Testis (tissue), 5 donors: ENCODE measurements at places on chromosomes 1 and 21. TPM values are rescaled to one million over a fixed set of nuclear protein-coding genes. Genes with fewer than 3 reads are reported as not detected.

- no peaks in the 10 kb centered on the region for H3K36me3 ChIP-seq
- H3K27ac ChIP-seq = no peak overlapping the region
- no peak for DNase-seq
- H3K27me3 ChIP-seq = no peaks in the 10 kb centered on the region
- no peak overlapping the region for H3K4me3 ChIP-seq
- H3K4me1 ChIP-seq = no peaks in the 10 kb centered on the region
These were observed 30.2 kb downstream of the WDR4 start for GRCh38 chr21:42848932-42849758.

DNA sequence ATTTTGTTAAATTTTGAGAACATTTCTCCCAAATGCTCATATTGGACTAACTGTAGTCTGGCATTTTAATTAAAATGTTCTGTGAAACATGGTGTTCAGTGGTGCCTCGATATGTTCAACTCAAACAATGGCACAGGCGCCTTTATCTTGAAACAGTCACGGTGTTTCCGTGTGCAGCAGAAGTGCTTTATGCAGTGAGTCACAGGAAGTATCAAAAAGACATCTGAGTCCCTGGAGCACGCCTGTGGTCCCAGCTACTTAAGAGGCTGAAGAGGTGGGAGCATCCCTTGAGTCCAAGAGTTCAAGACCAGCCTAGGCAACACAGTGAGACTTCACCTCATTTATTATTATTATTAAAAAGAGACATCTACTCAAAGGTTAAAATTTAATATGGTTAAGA, 52.2 kb downstream of the GREM2 start:
- no peaks in the 10 kb centered on the region for H3K27me3 ChIP-seq
- H3K4me3 ChIP-seq = no peak overlapping the region
- H3K4me1 ChIP-seq = no peaks in the 10 kb centered on the region
- DNase-seq = no peak
- no peak overlapping the region for H3K27ac ChIP-seq

DNA sequence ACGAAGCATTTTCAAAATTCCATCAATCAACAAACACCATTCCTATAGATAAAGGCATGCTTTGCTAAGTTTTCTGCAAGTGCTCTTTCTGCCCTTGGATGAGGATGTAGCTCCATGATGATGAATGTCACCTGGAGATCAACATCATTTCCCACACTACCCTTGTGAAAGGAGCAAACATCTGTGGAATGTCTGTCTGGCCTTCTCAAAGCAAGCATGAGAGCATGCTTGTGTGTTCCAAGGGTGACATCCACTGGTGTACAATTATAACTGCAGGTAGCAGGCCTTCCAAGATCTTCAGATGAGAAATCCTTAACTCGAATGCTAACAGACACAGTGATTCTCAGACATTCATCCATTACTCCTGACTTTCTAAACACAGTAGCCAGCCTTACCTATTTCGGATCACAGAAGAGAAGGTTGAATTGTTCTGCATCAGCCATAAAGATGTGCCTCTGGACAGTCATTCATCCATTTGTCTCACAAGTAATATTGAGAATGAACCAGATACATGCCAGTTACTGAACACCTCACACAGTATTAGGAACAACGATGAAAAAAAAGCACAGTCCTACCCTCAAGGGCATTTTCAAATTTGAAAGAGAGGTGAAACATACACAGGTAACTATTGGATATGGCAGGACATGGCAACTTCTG, 162.4 kb downstream of the TPR start:
- DNase-seq = peak; percentile 55
- no peak overlapping the region for H3K27ac ChIP-seq
- H3K4me3 ChIP-seq = no peak overlapping the region
- H3K4me1 ChIP-seq = no peaks in the 10 kb centered on the region
- no peaks in the 10 kb centered on the region for H3K36me3 ChIP-seq

DNA sequence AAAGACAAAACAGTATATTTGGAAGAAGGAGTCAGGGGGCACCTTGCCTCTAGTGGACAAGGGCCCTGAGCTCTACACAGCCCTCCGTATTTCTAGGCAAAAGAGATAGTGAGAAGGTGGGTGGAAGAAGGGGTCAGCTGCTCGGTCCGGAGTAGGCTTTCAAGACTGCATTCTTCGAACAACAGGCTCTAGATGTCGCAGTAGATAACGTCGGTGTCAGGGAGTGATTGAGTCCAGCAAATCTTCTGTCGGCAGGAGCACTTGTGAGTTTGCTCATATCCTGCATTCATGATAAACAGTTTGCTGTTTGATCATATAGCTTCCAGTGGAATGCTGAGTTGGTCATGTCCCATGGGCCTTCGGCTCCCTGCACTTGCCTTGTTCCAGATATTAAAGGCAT, 36.8 kb downstream of the DIPK1A start:
- DNase-seq = no peak
- H3K4me3 ChIP-seq = no peak overlapping the region
- H3K27me3 ChIP-seq = no peaks in the 10 kb centered on the region
- no peak overlapping the region for H3K27ac ChIP-seq
- no peaks in the 10 kb centered on the region for H3K36me3 ChIP-seq

GRCh38 chr1:112396653-112397471, 848 bp downstream of the CTTNBP2NL start:
- DNase-seq = no peak
- peak overlapping the region; percentile 98 for H3K4me3 ChIP-seq
- no peaks in the 10 kb centered on the region for H3K27me3 ChIP-seq
- H3K36me3 ChIP-seq = no peaks in the 10 kb centered on the region
- H3K4me1 ChIP-seq = peaks cover 17% of the 10 kb centered on the region

- H3K4me3 ChIP-seq = no peak overlapping the region
- no peak for DNase-seq
- no peaks in the 10 kb centered on the region for H3K27me3 ChIP-seq
- no peaks in the 10 kb centered on the region for H3K36me3 ChIP-seq
These were observed 144.0 kb downstream of the FMN2 start for GRCh38 chr1:240235521-240236288.

GRCh38 chr1:232912845-232913580, 37.4 kb upstream of the NTPCR start:
- H3K27ac ChIP-seq = no peak overlapping the region
- no peak for DNase-seq
- no peaks in the 10 kb centered on the region for H3K36me3 ChIP-seq
- no peaks in the 10 kb centered on the region for H3K4me1 ChIP-seq
- H3K27me3 ChIP-seq = no peaks in the 10 kb centered on the region

DNA sequence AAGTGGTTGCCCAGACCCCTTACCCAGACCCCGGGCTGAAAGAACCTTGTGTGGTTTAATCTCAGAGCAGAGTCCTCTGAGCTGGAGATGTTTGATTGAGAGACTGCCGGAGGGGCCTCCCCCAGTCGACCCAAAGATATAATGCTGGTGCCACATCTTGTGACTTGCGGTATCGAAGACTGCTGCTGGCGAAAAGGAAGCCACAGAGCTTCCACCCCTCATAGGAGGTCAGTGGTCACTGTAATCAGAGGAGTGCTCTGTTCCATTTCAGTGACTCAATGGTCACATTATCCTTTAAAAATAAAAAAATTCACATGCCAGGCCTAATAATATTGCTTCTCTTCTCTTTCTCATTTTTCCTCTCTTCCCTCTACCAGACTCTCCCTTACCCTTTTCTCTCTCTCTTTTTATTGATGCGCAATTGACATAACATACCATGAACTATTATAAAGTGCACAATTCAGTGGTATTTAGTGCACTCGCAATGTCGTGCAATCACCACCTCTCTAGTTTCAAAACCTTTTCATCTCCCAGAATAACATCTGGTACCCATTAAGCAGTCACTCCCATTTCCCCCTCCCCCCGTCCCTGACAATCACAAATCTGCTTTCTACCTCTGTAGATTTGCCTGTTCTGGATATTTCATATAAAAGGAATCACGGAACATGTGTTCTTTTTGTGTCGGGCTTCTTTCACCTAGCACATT, 52.6 kb upstream of the LYST start:
- H3K27ac ChIP-seq = no peak overlapping the region
- H3K27me3 ChIP-seq = no peaks in the 10 kb centered on the region
- no peaks in the 10 kb centered on the region for H3K36me3 ChIP-seq
- no peaks in the 10 kb centered on the region for H3K4me1 ChIP-seq

GRCh38 chr1:2143814-2144500, 50.6 kb downstream of the FAAP20 start:
- no peak overlapping the region for H3K4me3 ChIP-seq
- H3K36me3 ChIP-seq = no peaks in the 10 kb centered on the region
- no peak overlapping the region for H3K27ac ChIP-seq
- no peak for DNase-seq
- no peaks in the 10 kb centered on the region for H3K27me3 ChIP-seq

DNA sequence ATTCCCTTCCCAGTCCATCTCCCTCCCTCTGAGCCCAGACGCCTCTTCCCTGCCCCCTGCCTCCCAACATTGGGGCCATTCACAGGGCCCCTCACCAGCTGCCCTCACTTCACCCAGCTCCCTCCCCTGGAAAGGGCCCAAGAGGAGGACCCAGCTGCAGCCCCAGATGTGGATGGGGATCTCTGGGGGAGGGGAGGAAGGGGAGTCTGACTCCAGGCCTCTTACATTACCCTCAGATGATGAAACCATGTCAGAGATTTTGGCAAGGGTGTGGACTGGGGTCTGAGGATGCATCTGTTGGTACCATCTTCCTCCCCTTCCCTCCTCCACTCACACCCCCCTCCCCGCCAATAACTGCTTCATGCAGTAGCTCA, 1.1 kb upstream of the KIF21B start:
- H3K27me3 ChIP-seq = no peaks in the 10 kb centered on the region
- peaks cover 11% of the 10 kb centered on the region for H3K4me1 ChIP-seq
- no peak for DNase-seq
- H3K36me3 ChIP-seq = no peaks in the 10 kb centered on the region

GRCh38 chr1:162359523-162360236, 17.0 kb downstream of the SPATA46 start:
- no peaks in the 10 kb centered on the region for H3K27me3 ChIP-seq
- H3K27ac ChIP-seq = no peak overlapping the region
- no peak for DNase-seq
- no peak overlapping the region for H3K4me3 ChIP-seq
- no peaks in the 10 kb centered on the region for H3K4me1 ChIP-seq

- no peaks in the 10 kb centered on the region for H3K36me3 ChIP-seq
- no peak overlapping the region for H3K4me3 ChIP-seq
- H3K27me3 ChIP-seq = no peaks in the 10 kb centered on the region
- no peak for DNase-seq
These were observed 74.0 kb upstream of the DEPDC1 start for GRCh38 chr1:68570871-68571270.

GRCh38 chr21:32312976-32313375, 14.3 kb downstream of the MRAP start:
- DNase-seq = no peak
- no peaks in the 10 kb centered on the region for H3K27me3 ChIP-seq
- H3K4me1 ChIP-seq = no peaks in the 10 kb centered on the region
- H3K36me3 ChIP-seq = no peaks in the 10 kb centered on the region

- no peak overlapping the region for H3K4me3 ChIP-seq
- peak; percentile 8 for DNase-seq
- H3K27me3 ChIP-seq = no peaks in the 10 kb centered on the region
- H3K36me3 ChIP-seq = no peaks in the 10 kb centered on the region
- H3K27ac ChIP-seq = no peak overlapping the region
- peaks cover 14% of the 10 kb centered on the region for H3K4me1 ChIP-seq
These were observed 107.6 kb downstream of the GALNT2 start for GRCh38 chr1:230174471-230175162.

DNA sequence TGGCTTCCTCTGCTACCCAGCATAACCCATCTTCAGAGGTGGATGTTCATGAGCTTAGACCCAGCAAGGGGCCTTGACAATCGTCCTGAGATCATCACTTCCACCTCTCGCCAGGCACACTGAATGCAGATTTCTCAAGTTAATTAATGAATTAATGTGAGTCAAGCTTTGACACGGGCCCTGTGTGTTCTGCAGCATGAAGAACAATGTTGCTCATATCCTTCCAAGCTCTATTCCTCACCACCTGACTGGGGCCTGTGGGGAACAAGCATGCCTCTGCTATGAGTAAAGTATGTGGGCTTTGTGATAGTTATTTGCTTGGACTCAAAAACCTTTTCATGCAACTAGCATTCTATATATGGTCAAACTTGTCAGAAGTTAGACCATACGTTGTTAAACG, 122.0 kb downstream of the SEC16B start:
- H3K27me3 ChIP-seq = no peaks in the 10 kb centered on the region
- H3K4me3 ChIP-seq = no peak overlapping the region
- no peak overlapping the region for H3K27ac ChIP-seq
- no peak for DNase-seq

DNA sequence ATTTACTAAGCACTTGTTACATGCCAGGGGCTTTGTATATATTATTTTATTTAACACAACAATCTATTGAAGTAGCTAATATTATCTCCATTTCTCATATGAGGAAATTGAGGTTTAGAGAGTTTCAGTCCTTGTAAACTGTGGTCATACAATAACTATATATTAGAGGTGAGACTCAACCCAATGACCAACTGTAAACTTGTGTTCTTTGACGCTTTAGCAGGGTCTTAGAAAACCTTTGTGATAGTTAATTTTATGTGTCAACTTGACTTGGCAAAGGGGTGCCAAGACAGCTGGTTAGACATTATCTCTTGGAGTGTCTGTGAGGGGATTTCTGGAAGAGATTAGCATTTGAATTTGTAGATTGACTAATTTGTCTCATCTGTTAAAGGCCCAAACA, 252.4 kb upstream of the B3GALT2 start:
- no peak overlapping the region for H3K27ac ChIP-seq
- no peaks in the 10 kb centered on the region for H3K27me3 ChIP-seq
- DNase-seq = no peak

GRCh38 chr1:46219551-46220520, 16.7 kb downstream of the LURAP1 start:
- H3K27ac ChIP-seq = no peak overlapping the region
- DNase-seq = no peak
- no peaks in the 10 kb centered on the region for H3K36me3 ChIP-seq
- no peak overlapping the region for H3K4me3 ChIP-seq

DNA sequence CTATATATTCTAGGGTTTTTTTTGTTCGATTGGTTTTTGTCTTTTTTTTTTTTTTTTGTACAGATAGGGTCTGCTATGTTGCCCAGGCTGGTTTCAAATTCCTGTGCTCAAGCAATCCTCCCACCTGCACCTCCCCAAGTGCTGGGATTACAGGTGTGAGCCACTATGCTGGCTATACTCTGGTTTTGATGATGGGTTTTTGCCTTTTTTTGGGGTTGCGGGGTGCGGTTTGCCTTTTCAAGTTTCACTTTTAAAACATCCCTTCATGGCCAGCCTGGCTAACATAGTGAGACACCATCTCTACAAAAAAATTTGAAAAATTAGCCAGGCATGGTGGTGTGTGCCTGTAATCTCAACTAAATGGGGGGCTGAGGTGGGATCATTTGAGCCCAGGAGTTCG, 10.0 kb downstream of the KDM5B start:
- H3K36me3 ChIP-seq = no peaks in the 10 kb centered on the region
- H3K27me3 ChIP-seq = no peaks in the 10 kb centered on the region
- no peak overlapping the region for H3K4me3 ChIP-seq
- H3K27ac ChIP-seq = no peak overlapping the region
- no peak for DNase-seq

The SPATA46 gene
- 20.0 TPM for total RNA-seq

The MYCL gene
- total RNA-seq = 4.6 TPM

The VWA5B1 gene
- 23.0 TPM for total RNA-seq

The TOR3A gene
- 17.6 TPM for total RNA-seq

The OR2T35 gene
- not detected for total RNA-seq

The C8B gene
- total RNA-seq = 0.25 TPM

The ECE1 gene
- total RNA-seq = 101 TPM

The OPTC gene
- total RNA-seq = 0.55 TPM

The LAMB3 gene
- total RNA-seq = 1.6 TPM

The SLC35A3 gene
- total RNA-seq = 17.6 TPM

The B3GALT5 gene
- 2.7 TPM for total RNA-seq

The KIF17 gene
- total RNA-seq = 80.2 TPM

The ZDHHC18 gene
- 30.7 TPM for total RNA-seq

The ERG gene
- 5.0 TPM for total RNA-seq

The KCND3 gene
- total RNA-seq = 6.6 TPM

The ARHGAP30 gene
- 0.79 TPM for total RNA-seq

The SPRR5 gene
- total RNA-seq = not detected

The OR10Z1 gene
- not detected for total RNA-seq

The RSBN1 gene
- 28.5 TPM for total RNA-seq

The AQP10 gene
- 2.2 TPM for total RNA-seq

The SPRR1B gene
- total RNA-seq = not detected
